Smooth muscle cell of the umbilical artery (primary cell): ENCODE measurements at places on chromosomes 1 and 21. TPM values are rescaled to one million over a fixed set of nuclear protein-coding genes. Genes with fewer than 3 reads are reported as not detected.

The PTAFR gene
- 0.05 TPM in 1 of 2 replicates, not detected in the other for total RNA-seq

The CNIH3 gene
- total RNA-seq, result 14.3 and 47.7 TPM in 2 replicates

The DNAI4 gene
- 5.6 and 9.2 TPM in 2 replicates for total RNA-seq

The LCE2A gene
- not detected in 2 replicates for total RNA-seq
